ENCODE measurements at places on chromosomes 1 and 21.

GRCh38 chr1:240526312-240526711 is 85.6 kb downstream of the GREM2 start:
- no peak for DNase-seq

GRCh38 chr1:119906927-119907652 is 10.8 kb upstream of the ADAM30 start:
- no peak for DNase-seq

DNA sequence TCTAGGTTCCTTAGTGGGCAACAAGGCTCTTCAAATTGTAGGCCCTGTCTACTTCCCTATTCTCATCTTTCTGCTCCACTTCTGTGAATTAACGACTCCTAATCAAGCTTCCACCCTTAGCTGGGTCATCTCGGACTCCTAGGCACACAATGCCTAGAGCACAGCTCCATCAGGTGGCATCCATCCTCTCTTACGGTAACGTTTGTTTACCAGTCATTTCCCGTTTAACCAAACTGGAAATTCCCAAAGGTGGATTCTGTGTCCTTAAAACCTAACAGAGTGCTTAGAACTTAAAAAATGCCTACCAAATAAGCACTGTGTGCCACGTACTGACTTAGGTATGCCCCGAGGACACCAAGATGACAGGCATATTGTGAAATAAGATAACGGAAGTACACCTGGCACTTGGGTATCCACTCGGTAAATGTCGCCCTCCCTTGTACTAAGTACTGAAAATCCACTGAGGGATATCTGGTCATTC is 1.5 kb downstream of the PARP1 start:
- DNase-seq, result no peak

GRCh38 chr1:3419415-3420204 is 34.9 kb upstream of the ARHGEF16 start:
- DNase-seq, result no peak

DNA sequence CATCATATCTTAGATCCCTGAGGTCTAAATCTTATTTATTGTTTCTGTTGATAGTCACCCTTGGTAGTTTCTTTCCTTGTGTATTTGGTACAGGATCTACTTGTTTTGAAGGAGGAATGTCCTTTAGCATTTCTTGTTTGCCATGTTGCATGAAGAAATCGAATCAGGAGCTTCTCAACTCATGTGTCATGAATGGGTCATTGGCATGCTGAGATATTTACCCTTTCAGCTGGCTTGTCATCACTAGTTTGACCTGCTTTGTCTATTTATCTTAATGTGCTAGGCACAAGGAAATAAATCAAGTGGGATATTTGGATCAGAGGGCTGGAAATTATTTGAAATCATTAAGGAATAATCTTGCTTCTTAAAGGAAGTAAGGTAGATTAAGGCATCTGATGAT is 23.8 kb downstream of the THEM4 start:
- DNase-seq, result no peak

- DNase-seq, result no peak
These were observed 124.6 kb upstream of the IVNS1ABP start for GRCh38 chr1:185441605-185442004.
